ENCODE measurements at places on chromosomes 6 and 20.

- H3K36me3 ChIP-seq, result no peaks in the 10 kb centered on the region
- peaks cover 20% of the 10 kb centered on the region for H3K4me1 ChIP-seq
- no peak overlapping the region for H3K27ac ChIP-seq
- H3K27me3 ChIP-seq, result no peaks in the 10 kb centered on the region
- no peak overlapping the region for H3K4me3 ChIP-seq
Observed at GRCh38 chr6:119148098-119148824, 69.8 kb upstream of the FAM184A start.

DNA sequence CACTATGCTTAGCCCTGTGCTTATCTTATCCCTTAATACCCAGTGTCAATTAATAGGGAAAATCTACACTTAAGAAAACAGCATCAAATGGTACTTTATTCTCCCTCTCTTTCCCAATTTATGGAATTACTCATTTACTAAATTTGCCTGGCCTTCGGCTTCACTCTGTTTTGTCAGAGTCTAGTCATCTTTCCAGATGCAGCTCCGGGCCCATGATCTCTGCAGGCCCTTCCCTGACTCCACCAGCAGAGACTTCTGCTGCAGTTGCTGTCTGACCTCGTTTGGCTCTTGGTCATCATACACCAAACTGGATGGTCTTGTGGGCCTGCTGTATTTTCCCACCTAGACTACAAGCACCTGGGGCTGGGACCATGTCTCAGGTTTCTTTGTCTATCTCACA lies 27.4 kb downstream of the MRS2 start:
- H3K4me3 ChIP-seq, result no peak overlapping the region
- peaks cover 11% of the 10 kb centered on the region for H3K36me3 ChIP-seq
- no peaks in the 10 kb centered on the region for H3K27me3 ChIP-seq
- DNase-seq, result no peak
- no peak overlapping the region for H3K27ac ChIP-seq
- peaks cover 5% of the 10 kb centered on the region for H3K4me1 ChIP-seq

- peaks cover 3% of the 10 kb centered on the region for H3K4me1 ChIP-seq
- peak; percentile 48 for DNase-seq
- H3K27me3 ChIP-seq, result no peaks in the 10 kb centered on the region
- no peak overlapping the region for H3K4me3 ChIP-seq
- H3K36me3 ChIP-seq, result no peaks in the 10 kb centered on the region
- H3K27ac ChIP-seq, result no peak overlapping the region
Observed at GRCh38 chr6:83215131-83216047, 22.2 kb downstream of the RWDD2A start.

- H3K4me3 ChIP-seq, result no peak overlapping the region
- DNase-seq, result no peak
- H3K27ac ChIP-seq, result no peak overlapping the region
- H3K36me3 ChIP-seq, result no peaks in the 10 kb centered on the region
- no peaks in the 10 kb centered on the region for H3K27me3 ChIP-seq
- peaks cover 24% of the 10 kb centered on the region for H3K4me1 ChIP-seq
Observed at GRCh38 chr6:168018664-168019063, 21.2 kb downstream of the KIF25 start.

GRCh38 chr20:39109933-39110818 lies 148.0 kb downstream of the DHX35 start:
- H3K4me3 ChIP-seq, result no peak overlapping the region
- no peaks in the 10 kb centered on the region for H3K36me3 ChIP-seq
- H3K27me3 ChIP-seq, result peaks cover 51% of the 10 kb centered on the region
- no peak overlapping the region for H3K27ac ChIP-seq
